ENCODE measurements at places on chromosomes 3 and 15.

DNA sequence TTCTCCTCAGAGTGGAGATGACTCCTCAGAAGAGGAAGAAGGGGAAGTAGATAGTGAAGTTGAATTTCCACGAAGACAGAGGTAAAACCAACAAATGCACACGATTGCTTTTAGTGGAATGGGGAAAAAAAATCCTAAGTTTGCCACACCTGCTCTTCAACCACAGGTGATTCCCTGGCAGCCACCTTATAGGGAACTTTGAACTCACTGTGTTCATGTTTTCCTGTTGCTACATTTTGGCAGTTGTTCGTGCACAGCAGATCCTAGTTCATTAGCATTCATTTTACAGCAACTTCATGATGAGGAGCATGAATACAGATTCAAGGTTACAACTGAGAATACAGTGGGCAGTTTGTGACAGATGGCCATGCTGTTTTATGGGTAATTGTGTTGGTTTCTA lies 21.5 kb downstream of the TMEM41A start:
- DNase-seq: no peak

- peak; percentile 99 for DNase-seq
These were observed 127.0 kb downstream of the KLHL25 start for GRCh38 chr15:85667491-85668424.

DNA sequence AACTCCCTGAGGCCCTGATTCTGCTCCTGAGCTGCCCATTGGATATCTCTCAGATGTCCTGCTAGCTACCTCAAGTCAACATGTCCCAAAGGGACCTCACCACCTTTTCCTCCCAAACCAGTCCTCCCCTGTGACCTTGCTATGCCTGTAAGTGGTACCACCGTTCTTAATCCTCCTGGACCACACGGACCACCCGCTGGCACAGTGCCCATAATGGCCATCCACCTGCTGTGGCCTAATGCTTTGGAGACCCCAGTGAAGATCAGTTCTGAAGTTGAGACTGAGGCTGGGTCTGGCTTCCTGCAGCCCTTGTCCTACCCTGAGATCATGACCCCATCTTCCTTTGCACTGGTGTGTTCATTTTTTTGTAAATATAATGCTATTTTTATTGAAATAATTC lies 15.0 kb upstream of the VPS8 start:
- DNase-seq: no peak

DNA sequence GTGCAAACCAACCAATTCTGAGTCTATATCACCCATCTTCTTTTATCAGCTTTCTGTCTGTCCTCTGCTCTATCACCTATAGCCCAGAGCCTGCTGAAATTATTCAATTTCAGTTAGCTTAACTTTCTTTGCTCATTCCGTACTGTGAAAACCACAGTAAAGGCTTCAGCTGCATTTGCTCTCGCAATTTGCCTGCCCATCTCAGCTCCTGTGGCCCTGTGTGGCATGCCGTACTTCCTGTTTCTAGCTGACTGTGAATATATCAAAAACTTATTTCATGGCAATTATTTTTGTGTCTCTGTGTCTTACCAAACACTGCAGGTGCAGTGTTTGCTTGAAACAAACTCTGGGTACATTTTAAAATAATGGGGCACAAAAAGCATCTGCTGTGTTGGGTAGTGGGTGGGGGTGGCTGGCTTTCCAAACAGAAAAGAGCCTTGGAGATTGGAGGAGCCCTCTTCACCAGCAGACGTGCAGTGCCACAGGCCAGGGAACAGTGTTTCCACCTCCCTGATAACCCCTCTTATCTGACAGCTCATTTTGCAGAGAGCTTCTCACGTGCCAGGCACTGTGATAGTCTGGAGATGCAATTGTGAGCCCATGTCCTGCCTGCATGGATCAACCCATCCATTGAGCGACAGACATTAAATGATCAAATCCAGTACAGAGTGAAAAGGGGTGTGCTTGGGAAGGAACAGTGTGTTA lies 45.2 kb downstream of the GASK1A start:
- DNase-seq: no peak

GRCh38 chr15:48590723-48591122 lies 54.8 kb downstream of the FBN1 start:
- DNase-seq: peak; percentile 81

- no peak for DNase-seq
These were observed 37.8 kb upstream of the TASOR start for GRCh38 chr3:56720849-56721248.

Measured in pulmonary artery endothelial cell (primary cell).